ENCODE measurements at places on chromosomes 3 and 15.
A peak's percentile ranks its signal among the peaks of the same experiment; 100 is the strongest.

- H3K36me3 ChIP-seq, result peaks cover 1% of the 10 kb centered on the region
- H3K27me3 ChIP-seq, result peaks cover 22% of the 10 kb centered on the region
- no peak for DNase-seq
- H3K4me1 ChIP-seq, result no peaks in the 10 kb centered on the region
Observed at GRCh38 chr3:124064050-124064449, 72.1 kb upstream of the ROPN1 start.

- H3K27ac ChIP-seq, result no peak overlapping the region
- no peak for DNase-seq
- no peaks in the 10 kb centered on the region for H3K4me1 ChIP-seq
- no peak overlapping the region for H3K4me3 ChIP-seq
- no peaks in the 10 kb centered on the region for H3K27me3 ChIP-seq
Observed at GRCh38 chr3:154901278-154901677, 178.8 kb upstream of the MME start.

GRCh38 chr3:112807685-112808084 is 39.0 kb downstream of the CD200R1L start:
- no peak overlapping the region for H3K27ac ChIP-seq
- H3K27me3 ChIP-seq, result no peaks in the 10 kb centered on the region
- no peak overlapping the region for H3K4me3 ChIP-seq
- H3K36me3 ChIP-seq, result peaks cover 2% of the 10 kb centered on the region

GRCh38 chr3:184249412-184250166 is at the start of gene EEF1AKMT4:
Gene EEF1AKMT4 (plus strand): TSS chr3:184249672. CDS start chr3:184249695, 23 bp downstream.
- DNase-seq, result peak; percentile 91
- H3K4me3 ChIP-seq, result peak within 1 kb of the TSS; percentile 96
- H3K36me3 ChIP-seq, result peaks cover 19% of the 10 kb centered on the region
- peaks cover 22% of the 10 kb centered on the region for H3K4me1 ChIP-seq

- H3K27ac ChIP-seq, result no peak overlapping the region
- no peak overlapping the region for H3K4me3 ChIP-seq
- no peaks in the 10 kb centered on the region for H3K27me3 ChIP-seq
- no peaks in the 10 kb centered on the region for H3K36me3 ChIP-seq
- DNase-seq, result no peak
Observed at GRCh38 chr3:38545983-38546382, 49.8 kb downstream of the EXOG start.

DNA sequence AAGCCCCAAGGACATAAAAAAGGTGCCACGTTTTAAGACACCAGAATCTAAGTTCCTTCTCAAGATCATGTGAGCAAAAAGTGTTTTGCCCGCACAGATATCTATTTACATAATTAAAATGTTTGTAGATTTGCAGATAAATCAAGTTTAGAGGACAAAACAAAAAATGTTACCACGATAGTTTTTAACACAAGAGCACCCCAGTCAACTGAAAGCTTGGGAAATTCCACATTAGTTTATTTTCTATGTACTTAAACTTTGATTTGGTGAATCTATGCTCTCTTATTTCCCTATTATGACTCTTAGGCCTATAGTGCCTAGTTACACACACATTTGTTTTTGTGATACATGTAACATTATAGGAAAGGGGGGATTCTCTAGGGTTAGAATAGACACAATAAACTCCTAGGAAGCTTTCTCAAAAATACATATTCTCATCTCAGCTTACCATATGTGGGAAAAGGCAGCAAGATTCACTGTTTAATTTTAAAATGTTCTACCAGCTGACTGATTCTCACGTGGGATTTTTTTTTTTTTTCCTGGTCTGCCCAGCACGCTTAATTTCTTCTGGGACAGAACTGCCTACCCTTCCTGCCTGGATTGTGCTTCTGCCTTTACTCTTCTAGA is 8.4 kb upstream of the LEKR1 start:
- peaks cover 14% of the 10 kb centered on the region for H3K4me1 ChIP-seq
- peak overlapping the region; percentile 90 for H3K4me3 ChIP-seq
- peak overlapping the region; percentile 86 for H3K27ac ChIP-seq
